CD4-positive, CD25-positive, alpha-beta regulatory T cell (primary cell): ENCODE measurements at places on chromosomes 16 and 17.

- DNase-seq, result no peak
Measured at GRCh38 chr17:39410279-39410678, 8.9 kb upstream of the FBXL20 start.

GRCh38 chr17:73166731-73167581 lies 2.1 kb downstream of the SSTR2 start:
- no peak for DNase-seq

DNA sequence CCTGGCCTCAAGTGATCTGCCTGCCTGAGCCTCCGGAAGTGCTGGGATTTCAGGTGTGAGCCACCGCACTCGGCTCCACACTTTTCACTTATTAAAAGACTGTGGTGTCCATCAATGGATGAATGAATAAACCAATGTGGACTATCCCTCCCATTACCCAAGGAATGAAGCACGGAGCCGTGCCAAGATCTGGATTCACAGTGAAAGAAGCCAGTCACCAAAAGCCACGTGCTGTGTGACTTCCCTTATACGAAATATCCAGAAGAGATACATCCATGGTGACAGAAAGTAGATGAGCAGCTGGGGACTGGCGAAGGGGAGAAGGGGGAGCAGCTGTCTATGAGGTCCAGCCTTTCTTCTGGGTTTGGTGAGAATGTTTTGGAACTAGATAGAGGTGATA lies 48.2 kb upstream of the STH start:
- no peak for DNase-seq

- no peak for DNase-seq
Measured at GRCh38 chr17:82145550-82146155, 47.6 kb upstream of the FASN start.

DNA sequence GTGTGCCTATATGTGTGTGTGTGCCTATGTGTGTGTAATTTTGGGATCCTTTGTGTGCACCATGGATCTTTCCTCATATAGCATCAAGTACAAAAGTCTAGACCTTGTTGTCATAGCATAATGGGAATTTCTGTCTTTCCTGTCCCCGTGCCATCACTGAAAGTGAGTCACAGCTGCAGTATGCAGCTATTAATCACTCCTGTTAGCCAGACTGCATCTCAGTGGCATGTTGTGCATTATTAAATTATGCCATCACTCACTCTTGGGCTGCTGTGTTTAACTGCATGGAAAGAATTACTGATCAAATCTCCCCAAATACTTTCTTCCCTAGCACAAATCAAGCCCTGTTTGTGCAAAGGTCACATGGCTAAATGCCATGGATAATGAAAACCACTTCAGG lies 92.4 kb downstream of the CBLN1 start:
- DNase-seq, result no peak

- DNase-seq, result no peak
Measured at GRCh38 chr16:2830355-2830695, 222 bp downstream of the ZG16B start.

- DNase-seq, result no peak
Measured at GRCh38 chr16:73062743-73063733, 15.1 kb upstream of the ZFHX3 start.

- no peak for DNase-seq
Measured at GRCh38 chr17:75769536-75769935, 4.5 kb upstream of the GALK1 start.

DNA sequence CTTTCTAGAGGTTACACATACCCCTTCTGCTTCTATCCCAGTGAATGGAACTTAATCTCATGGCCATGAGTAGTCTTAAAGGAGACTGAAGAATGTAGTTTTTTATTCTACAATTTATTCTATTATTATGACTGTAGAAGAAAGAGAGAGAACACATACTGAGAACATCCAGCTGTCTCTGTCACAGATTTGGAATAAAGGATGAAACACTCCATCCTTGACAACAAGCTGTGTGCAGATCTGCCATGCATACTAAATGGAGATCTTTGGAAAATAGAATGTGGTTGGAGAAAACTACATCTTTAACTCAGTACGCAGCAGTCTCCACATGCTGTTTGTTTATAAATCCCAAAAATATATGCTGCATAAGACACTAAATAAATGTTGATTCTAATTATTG lies 54.1 kb upstream of the NUDT7 start:
- DNase-seq, result no peak

DNA sequence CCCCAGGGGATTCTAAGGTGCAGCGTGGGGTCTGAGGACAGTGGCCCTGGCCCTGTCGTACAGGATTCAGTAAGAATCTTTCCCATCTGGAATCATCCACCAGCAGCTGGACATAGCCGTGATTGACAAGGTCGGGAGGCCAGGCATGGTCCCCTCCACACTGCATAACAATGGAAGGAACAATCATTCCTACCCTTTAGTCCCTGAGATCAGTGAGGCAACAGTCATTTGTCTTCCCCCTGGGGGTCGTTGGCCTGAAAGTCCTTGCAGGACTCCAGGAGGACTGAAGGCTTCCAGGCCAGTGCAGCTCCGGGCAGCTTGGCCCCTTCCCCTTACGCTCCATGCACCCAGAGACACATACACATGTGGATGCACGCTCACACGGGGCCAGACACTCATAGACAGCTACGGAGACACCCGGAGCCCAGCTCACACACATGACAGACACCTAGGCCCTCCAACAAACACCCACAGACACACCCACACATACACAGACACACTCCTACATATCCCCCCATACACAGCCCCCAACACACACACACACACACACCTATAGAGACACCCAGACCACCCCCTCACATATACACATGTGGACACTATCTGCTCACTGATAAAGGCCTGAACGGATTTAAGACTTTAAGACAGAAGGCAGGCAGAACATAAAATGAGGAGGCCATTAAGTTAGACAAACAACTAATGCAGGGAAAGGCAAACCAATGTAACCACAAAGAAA lies 42.9 kb downstream of the LITAF start:
- DNase-seq, result no peak

DNA sequence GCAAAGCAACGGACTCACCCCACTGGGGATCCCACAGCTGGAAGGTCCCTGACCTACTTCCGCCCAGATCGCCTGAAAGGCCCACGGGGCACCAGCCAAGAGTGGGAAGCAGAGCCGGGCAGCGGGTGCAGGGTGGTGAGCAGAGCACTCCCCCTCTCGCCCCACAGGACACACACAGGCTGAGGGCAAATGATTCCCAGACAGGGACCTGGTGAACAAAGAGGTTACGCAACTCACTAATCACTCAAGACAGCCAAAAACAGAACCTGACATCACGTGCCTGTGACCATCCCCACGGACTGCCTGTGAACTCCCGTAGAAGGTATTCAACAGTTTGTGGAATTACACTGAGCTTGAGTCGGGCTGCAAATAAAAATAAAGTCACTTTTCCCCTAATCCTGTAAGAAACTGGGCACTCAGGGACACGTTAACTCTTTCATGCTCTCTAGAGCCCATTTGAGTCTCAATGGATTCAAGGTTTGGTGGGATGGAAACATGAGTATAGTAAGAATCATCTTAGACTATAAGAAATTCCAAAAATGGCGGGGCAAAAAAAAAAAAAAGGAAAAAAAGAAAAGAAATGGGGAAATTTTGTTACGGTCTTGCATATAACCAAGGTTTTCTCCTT lies 396.1 kb downstream of the SOX9 start:
- no peak for DNase-seq

GRCh38 chr16:9837481-9837880 lies 344.7 kb downstream of the GRIN2A start:
- DNase-seq, result no peak

- no peak for DNase-seq
Measured at GRCh38 chr16:83995754-83996153, 27.7 kb downstream of the NECAB2 start.

DNA sequence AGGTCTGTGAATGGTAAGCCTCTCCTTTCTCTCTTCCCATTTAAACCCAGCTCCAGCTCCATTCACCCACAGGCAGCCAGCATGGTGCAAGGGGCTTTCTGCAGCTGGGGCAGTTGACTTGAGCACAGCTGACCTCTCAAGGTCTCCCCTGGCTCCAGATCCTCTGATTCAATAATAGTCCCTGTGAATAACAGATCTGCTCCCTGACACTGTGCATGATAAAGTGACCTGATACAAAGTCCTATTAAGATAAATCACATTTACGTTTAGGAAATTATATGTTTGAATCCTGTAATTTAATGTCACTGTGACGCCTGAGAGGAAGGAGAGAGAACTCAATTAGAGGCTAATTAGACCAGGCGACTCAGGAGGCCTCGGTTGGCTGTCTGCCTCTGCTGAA lies 540.4 kb upstream of the CDH11 start:
- no peak for DNase-seq

DNA sequence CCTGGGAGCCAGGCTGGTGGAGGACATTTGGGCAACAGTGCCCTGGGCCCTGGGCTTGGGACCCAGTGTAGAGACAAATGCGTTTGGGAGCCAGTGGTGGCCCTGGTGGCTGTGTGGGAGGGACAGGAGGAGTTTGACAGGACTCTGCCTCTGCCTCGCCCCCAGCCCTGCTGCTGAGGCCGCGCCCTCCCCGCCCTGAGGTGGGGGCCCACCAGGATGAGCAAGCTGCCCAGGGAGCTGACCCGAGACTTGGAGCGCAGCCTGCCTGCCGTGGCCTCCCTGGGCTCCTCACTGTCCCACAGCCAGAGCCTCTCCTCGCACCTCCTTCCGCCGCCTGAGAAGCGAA lies 11.9 kb upstream of the TCAP start:
- DNase-seq, result no peak

DNA sequence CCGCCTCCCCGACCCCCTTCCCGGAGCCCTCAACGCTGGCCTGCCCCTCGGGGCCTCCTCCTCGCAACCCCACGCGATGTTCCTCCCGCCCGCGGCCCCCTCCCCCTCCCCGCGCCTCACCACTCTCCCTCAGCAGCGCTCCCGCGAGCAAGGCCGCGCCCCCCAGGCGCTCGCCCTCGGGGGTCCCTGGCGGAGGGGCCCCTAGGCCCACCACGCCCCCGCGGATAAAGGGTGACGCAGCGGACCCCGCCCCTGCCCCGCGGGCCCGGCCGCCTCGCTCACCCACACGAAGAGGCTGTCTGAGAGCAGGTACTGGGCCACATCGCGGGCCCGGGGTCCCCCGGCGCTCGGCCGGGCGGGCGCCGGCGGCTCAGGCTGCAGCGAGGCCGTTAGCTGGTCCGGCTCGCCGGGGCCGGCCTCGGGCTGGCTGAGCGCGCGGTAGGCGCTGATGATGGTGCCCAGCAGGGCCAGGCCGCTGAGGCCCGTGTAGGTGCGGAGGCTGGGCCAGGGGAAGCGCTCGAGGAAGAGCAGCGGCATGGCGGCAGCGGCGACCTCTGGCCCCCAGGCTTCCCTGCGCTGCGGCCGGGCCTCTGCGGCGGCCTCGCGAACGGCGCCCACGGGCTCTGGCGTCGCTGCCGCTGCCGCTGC lies 430 bp downstream of the AMFR start:
- DNase-seq, result peak; percentile 22

GRCh38 chr17:35705705-35706104 lies 25.7 kb upstream of the RASL10B start:
- no peak for DNase-seq

DNA sequence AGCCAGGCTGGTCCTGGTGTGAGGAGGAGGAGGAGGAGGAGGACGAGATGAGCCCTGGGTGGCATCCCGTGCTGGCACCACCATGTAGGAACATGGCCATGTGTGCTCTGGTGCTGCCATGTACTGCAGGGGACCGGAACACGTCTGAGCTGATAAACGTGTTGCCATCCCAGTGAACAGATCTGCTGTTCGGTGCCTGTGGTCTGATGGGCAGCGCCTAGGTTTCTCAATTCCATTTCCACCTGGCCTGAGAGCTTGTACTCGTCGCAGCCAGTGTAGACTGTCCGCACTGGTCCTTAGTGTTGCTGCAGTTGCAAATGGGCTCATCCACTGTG lies 28.4 kb upstream of the FOXK2 start:
- DNase-seq, result no peak

DNA sequence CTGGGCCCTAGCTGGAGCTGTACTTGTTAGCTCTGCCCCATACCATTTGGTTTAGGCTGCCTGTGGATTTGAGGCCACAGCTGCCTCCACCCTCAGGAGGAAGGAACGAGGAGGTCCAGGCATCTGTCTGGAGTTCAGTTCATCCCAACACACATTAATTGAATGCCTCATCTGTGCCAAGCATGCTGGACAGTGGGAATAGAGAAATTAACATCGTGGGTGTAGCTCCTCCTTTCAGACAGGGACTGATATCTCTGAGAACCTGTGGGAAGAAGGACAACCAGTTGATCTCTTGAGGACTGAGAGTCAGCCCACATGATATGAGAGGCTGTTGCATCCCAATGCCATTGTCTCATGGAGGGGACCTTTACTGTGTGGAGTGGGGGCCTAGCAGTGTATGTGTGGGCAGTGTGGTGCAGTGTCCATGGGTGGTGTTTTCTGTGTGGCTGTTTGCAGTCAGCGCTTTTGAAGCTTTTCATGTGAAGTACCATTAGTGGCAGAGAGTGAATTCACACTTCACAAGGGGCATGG lies 29.4 kb upstream of the DDX52 start:
- no peak for DNase-seq

GRCh38 chr16:51151435-51151960 lies 428 bp upstream of the SALL1 start:
- no peak for DNase-seq

GRCh38 chr17:64628641-64629040 lies 33.5 kb downstream of the SMURF2 start:
- DNase-seq, result peak; percentile 56

DNA sequence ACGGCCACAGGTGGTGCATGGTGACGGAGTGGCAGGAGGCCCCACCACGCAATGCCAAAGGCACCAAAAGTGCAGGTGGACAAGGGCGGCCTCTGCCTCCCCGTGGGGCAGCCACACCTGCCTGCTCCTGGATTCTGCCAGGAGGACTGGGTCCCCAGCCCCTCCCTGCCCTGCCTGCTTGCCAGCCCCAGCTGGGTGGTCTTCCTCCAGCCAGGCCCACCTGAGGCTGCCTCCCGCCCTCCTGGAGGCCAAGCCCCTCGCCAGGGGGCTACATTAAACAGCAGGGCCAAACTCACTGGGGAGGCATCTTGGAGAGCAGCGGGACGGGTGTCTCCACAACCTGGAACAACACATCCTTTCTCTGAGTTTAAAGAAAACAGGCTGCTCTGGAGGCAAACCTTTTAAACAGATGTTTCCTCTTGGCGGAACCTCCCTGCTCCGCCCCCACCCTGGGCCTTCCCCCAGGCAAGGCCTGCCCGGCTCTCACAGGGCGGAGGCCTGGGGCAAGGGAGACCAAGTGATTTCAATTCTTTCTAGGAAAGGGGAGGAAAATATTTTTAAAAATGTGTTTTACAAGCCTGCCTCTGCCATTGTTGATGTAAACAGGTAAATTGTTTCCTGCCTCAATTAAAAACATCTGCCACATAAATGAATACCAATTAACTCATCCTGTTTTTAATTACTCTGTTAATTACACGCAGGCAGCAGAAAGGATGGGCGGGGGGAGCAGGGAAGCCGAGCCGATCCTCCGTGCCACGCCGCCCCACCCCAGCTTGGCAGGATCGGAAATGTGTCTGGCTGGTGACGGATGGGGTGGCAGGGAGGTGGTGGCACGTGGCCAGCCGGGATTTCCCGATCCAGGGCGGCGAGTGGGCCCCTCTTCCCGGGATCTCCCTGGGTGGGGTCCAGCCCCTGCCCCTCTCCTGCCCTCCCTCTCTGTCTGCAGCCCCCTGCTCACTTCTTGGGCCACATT lies 54.4 kb upstream of the PABPN1L start:
- DNase-seq, result no peak
